ENCODE measurements at places on chromosomes 3 and 15.

DNA sequence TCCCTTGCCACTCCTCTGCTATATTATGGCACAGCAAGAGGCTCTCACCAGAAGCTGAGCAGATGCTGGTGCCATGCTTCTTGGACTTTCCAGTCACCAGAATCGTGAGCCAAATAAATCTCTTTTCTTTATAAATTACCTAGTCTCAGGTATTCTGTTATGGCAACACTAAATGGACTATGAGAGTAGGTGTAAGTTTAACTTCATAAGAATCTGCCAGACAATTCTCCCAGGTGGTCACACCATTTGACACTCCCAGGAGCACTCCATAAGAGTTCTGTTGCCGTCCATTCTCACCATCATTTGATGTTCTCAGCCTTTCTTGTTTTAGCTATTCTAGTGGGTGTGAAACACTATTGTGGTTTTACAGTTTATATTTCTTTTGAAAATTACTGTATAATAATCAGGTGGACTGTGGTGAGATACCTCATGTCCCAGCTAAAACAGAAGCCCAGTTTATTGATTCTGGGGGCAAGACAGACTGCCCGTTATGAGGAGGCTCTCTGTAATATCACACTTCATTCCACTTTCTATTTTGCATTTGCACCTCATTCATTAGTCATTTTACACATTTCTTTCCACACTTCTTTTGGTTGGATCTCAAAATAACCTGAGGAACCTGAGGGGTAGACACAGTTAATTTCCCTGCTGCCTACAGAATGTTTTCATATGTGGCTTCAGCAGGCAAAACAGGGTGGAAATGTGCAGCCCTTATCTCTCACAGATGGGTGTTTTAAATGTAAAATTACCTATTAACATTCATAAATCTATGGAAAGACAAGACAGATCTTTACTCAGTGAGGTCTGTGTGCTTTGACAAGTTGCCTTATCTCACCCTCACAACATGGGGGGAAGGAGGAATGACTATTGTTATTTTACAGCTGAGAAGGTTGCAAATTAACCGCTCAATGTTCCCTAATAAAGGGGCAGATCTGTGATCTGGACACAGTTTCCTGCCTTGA, 42.1 kb downstream of the CDCP1 start:
- no peak for DNase-seq

DNA sequence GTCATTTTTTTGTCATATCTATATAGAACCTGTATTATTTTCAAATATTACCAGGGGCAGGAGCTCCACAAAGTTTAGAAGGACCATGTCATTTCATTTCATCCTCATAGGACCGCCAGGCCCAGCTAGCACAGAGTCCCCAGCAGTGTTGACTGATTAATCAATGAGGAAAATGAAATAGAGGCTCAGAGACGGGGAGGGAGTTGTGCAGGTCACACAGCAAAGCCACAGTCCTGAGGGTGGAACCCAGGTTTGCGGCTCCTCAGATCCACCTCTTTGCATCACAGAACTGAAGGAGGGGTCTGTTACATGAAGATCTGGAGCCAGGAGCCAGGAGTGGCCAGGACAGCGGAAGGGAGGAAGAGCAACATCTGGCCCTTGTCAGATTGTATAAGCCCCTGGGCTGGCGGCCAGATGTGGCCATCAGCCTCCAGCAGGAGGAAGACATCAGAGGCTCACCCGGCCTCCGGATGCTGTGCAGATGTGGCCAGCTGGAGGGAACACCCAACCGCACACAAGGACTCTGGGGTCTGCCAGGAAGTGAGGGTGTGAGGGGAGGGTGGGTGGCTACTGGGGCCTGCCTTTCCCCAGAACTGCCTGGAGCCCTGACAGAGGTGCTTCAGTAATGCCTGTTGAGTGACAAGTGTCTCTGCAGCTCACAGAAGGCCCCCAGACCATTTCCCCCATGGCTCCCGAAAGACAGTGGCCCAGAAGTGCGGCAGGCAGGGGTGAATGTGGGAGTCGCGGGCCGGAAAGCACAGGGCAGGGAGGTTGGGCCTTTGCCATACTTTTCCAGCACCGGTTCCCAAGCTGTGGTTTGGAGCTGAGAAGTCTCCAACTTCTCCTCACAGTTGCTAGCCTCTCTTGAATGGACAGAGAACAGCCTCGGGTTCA, 21.3 kb downstream of the EFCC1 start:
- DNase-seq = no peak

GRCh38 chr15:82807920-82808633, 1.4 kb upstream of the WHAMM start:
- DNase-seq = no peak

DNA sequence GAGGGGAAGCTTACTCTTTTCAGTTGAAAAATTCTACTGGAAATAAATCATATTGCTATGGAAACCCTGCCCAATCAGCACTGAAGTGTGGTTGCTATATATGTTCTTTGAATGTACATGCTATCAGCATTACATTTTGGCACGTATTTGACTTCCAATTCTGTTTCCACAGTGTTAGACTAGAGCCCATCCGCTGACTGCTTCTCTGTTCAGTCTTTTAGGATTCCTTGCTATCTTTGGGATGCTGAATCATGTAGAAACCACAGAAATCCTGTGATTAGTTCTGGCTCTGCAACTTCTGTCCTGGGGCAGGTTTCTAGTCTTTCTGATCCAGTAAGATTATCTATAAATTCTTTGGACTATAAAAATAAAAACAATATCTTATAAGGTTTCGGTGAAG, 128.2 kb upstream of the SLC7A14 start:
- DNase-seq = peak; percentile 37

DNA sequence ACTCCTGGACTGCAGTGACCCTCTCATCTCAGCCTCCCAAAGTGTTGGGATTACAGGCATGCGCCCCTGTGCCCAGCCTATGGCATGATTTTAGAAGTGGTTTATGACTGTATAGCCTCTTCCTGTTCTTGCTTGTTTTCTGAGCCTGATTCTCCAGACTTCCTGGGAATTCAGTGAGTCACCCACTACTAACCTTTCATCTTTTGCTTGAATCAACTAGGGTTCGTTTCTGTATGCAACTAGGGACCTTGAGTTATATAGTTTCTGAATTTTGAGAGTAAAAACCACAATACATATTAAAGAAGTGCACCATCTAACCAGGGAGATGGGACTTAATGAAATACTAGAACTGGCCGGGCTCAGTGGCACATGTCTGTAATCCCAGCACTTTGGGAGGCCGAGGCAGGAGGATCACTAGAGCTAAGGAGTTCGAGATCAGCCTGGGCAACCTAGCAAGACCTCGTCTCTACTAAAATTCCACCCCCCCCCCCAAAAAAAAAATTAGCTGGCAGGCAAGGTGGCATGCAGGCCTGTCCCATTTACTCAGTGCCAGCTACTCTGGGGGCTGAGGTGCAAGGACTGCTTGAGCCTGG, 76.0 kb downstream of the ZNF609 start:
- DNase-seq = peak; percentile 59

Data from astrocyte of the cerebellum (primary cell).